Smooth muscle cell of the brain vasculature (primary cell): ENCODE measurements at places on chromosomes 7 and 10.
A peak's percentile ranks its signal among the peaks of the same experiment; 100 is the strongest.

DNA sequence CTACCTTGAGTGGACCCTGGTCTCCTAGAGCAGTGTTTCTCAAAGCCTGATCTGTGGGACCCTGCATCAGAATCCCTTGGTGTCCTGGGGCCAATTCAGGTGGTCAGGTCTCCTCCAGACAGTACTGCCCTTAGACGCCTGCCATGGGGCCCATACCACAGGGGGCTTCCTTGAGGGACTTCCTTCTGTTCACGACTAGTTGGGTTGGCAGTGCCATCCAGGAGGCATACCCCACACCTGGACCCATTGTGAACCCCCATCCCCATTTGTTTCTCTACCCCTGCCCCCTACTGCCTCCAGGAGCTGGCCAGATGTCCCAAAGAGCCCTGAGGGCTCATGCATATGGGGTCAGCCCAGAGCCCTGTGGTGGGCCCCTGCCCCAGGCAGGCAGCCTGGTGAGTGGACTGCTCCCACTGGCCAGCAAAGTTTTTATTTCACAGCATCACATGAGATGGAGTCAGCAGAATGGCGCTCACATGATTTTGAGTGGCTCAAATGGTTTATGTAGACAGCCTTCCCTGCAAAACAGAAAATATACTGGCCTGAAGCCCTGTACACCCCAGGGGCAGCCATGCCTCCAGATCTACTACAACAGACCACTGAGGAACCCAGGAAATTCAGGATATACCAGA, 259.9 kb upstream of the ZMIZ1 start:
- no peak for DNase-seq

DNA sequence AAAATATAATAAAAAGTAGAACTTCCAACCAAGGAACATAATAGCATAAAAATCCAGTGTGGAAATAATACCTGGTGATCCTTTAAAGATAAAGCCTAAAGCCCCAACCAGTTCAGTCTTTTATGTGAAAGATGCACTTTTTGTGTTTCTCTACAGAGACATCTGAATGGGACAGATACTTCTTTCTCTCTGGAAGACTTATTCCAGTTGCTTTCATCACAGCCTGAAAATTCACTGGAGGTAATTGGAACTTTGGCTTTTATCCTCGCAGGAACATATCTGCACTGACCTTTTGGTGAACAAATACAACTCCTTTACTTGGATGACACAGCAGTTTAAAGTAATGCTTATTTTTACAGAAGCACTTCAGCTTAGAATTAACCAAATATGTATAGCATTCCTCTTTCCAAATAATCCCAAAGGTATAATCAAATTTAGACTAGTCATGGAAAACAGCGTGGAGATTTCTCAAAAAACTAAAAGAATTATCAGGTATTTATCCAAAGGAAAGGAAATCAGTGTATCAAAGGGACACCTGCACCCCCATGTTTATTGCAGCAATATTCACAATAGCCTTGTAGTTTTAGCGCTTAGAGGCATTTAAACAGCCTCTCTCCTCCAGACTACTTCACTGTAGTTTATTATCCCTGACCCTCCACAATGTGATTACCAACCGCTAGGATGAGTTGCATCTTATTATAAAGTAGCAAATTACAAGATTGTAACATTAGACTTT, 16.8 kb downstream of the HNRNPA2B1 start:
- DNase-seq, result no peak

DNA sequence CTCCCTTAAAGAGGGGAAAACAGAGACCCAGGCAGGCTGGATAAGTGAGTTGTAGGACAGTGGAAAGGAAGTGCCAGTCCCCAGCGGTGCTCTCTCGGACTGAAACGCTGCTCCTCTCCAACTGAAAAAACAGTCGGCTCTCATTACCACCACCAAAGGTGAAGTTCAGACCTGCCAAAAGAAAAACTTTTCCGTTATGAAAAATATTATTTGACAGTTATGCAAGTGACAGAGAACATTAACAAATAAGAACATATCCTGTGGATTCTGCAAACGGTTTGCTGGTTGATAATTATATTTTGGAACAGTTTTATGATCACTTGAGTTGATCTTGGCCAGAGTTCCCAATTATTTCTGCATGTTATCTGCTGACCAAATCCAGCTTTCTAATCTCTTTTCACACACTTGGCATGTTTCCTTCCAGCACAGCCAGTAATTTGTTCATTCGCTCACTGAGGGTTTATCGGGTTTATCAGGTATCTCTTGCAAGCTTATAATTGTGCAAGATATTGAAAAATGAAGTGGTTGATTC, 82.6 kb downstream of the PTPRE start:
- DNase-seq, result no peak

DNA sequence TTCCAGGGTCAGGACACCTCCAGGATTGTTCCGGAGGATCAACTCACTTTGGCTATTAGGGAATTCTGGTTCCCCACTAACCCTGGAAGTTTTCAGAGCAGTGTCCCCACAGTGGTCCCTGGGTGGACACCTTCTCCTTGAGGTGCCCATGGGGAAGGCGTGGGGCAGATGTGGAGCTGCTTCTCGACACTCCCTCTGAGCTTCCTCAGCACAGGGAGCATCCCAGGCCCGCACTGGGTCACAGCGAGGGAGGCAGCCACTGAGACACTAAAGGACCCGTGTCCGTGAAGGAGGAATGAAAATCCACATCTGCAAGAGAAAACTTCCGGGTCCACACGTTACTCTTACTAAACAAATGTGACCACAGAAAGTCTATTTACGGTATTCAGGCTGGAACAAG, 48.2 kb upstream of the MNX1 start:
- DNase-seq, result no peak

GRCh38 chr7:11896663-11897062, 64.7 kb upstream of the THSD7A start:
- no peak for DNase-seq

DNA sequence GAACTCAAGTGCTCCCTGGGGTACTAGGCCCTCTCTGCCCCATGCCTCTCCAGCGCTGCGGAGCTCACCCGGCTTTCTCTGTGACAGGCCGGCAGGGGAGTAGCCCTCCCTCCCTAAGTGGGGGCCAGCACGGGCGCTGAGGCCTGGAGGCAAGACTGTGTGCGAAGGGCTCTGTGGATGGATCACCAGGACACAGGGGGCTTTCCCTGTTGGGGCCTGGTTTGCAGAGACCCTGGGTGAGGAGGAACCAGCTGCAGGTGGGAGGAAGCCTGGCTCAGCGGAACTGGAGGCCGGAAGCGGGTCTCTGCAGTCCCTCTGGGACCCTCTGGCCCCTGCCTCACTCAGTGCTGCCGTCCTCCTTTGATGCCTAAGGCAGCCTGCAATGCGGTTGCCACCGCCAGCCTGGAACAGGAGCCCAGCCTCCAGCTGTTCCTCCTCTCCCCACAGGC, 106.0 kb downstream of the CYTH3 start:
- no peak for DNase-seq

DNA sequence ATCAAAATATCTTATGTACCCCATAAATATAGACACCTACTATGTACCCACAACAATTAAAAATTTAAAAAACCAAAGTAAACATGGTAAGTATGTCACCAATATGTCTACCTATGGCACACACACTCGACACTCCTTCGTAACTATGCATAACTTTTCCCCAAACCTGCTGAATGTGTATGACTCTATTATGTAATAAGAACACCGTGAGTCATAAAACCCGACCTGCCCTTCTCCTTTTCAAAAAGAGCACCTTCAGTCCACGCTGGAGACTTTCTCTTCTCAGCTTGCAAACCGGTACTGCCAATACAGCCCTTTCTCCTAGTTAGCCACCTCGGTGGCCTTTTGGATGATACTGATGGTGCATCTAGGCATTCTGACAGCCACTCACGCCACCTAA, 186.3 kb downstream of the PRPF18 start:
- no peak for DNase-seq

GRCh38 chr10:33715303-33715975, 381.0 kb upstream of the NRP1 start:
- no peak for DNase-seq

- peak; percentile 58 for DNase-seq
These were observed 253.6 kb downstream of the KCNMA1 start for GRCh38 chr10:77383861-77384553.

- no peak for DNase-seq
These were observed 132.4 kb downstream of the DIP2C start for GRCh38 chr10:556971-557637.

- peak; percentile 83 for DNase-seq
These were observed at the start of gene ZNF282 for GRCh38 chr7:149195180-149196150. Gene ZNF282, plus strand, starts transcription at chr7:149195546. Its CDS starts 44 bp downstream, at chr7:149195590.

DNA sequence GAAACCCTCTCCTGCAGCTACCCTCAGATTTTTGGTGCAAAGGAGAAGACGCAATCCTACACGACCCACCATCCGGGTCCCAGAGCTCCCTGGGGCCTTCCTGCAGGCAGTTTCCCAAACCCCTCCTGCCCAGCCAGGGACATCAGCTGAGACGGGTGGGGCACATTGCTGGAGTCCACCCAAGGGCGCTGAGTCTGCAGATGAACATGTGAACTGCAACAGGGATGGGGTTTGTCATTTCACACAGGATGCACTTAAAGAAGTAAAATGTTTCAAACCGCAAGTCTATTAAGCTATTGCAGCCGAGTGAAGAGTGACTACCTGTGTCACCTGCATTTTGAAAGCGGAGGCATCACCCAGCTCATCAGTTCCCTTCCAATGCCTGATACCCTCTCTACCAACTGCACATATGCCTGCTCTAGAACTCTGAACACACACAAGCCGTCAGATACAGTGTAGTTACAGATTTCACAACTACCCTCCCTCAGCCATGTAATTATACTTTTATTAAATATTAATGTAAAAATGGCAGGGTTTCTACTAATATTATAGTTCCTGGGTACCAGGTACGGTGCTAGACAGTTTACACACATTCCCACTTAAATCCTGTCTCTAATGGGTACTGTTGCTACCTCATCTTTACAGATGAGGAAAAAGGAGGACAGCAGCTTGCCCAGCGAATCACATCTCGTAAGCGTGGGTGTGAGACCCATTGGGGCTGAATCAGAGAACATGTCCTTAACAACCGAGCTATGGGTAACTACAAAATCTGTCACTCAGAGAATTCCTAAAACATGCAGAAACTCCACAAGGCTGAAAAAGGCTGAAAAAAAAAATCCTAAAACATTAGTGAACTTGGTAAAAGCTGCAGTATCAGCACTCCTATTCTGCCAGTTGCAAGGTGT, 71.2 kb downstream of the GRB10 start:
- DNase-seq, result no peak

DNA sequence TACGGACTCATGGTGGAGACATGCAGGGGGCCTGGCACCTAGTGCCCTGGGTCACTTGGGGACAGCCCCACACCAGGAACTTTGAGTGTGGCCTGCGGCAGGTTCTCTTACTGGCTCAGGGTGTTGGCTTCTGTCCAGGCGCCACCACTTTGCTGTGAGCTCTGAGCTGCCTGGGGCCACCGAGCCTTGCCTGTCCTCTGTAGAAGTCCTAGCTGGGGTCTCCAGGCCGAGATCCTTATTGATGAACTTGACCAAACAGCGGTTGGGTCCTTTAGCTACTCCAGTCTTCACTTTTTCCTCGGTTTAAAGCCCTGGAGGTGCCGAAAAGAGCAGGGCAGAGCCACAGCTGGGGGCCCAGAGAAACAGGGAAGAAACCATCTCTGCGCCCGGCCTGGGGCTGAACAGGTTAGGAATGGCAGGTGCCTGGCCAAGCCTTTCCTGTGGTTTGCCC, 41.3 kb downstream of the ZNF467 start:
- DNase-seq, result no peak

DNA sequence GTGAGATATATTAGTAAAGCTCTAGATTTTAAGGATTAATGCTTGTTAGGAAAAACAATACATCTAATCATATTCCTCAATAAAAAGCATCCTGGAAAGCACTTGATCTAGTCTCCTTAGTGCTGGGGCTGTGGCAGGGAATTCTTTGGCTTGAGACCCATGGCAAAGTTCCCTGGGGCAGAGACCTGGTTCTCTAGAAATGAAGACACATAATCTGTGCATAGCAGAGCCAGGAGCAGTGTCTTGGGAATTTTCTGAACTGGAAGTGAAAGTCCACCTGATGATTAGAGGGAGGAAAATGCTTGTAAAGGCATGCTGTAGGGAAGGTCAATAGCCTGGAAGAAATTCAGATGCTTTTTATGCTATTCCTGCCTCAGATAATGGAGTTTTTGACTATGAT, 247.4 kb downstream of the CDK14 start:
- no peak for DNase-seq

DNA sequence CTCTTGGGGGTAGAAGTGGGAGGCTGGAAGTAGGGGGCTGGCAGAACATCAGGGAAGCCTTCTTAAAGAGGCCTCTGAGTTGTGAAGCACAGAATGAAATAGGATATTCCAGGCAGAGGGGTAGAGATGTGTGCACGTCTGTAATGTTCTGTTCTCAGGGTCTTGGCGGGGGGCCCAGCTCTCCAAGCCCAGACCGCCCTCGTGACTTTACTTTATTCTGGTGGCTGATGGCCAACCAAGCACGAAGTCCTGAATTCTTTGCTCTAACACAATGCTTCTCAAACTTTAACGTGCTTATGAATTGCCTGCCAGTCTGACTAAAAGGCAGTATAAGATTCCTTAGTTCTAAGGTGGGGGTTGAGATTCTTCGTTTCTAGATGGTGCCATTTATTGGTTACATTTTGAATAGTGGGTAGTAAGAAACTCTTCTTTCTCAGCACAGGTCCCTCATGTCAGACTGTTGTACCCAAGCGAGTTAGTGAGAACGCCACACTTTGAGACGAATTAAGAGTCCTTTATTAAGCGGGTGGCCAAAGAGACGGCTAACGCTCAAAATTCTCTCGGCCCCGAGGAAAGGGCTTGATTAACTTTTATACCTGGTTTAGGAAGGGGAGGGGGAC, 8.2 kb downstream of the PRXL2A start:
- DNase-seq, result peak; percentile 69

- DNase-seq, result no peak
These were observed 950.7 kb upstream of the PHF14 start for GRCh38 chr7:10022957-10023356.

GRCh38 chr10:79137300-79137756, 68.6 kb downstream of the ZMIZ1 start:
- DNase-seq, result no peak

- no peak for DNase-seq
These were observed 37.6 kb downstream of the PITRM1 start for GRCh38 chr10:3135006-3135405.

GRCh38 chr7:154699417-154699816, 303.5 kb downstream of the PAXIP1 start:
- DNase-seq, result no peak

GRCh38 chr10:132626761-132627665, 89.4 kb downstream of the INPP5A start:
- no peak for DNase-seq

- no peak for DNase-seq
These were observed 108.9 kb downstream of the ORC5 start for GRCh38 chr7:104098890-104099289.
